ENCODE measurements at places on chromosomes 1 and 21. TPM values are rescaled to one million over a fixed set of nuclear protein-coding genes. Genes with fewer than 3 reads are reported as not detected.

Gene PRAMEF20
- not detected for total RNA-seq

- no peak overlapping the region for H3K27ac ChIP-seq
- H3K4me3 ChIP-seq, result peak overlapping the region; percentile 98
- no peak for DNase-seq
- no peaks in the 10 kb centered on the region for H3K27me3 ChIP-seq
- peaks cover 22% of the 10 kb centered on the region for H3K4me1 ChIP-seq
Observed at GRCh38 chr21:45542667-45543370, 579 bp upstream of the SLC19A1 start.

- DNase-seq, result no peak
- no peak overlapping the region for H3K27ac ChIP-seq
- H3K4me1 ChIP-seq, result peaks cover 12% of the 10 kb centered on the region
- no peaks in the 10 kb centered on the region for H3K36me3 ChIP-seq
Observed at GRCh38 chr1:224525411-224526040, 90.6 kb upstream of the CNIH3 start.

DNA sequence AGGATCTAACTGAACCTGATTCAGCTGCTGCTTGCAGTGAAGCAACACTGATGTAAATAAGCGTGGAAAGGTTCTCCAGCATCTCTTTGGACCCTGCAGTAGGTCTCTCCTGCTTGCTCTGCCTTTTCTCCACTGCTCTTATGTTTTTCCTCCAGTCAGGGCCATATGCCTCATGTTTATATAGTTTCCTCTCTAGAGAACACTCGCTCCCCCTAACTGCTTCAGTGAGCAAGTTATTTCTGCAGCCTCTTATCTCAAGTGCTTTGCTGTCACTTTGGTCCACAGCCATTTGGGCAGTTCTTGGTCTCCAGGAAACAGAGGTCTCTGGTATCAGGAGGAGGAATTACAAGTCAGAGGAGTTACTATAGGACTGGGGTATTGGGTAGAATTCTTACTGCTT lies 5.3 kb downstream of the PRUNE1 start:
- H3K27me3 ChIP-seq, result no peaks in the 10 kb centered on the region
- H3K4me3 ChIP-seq, result no peak overlapping the region
- H3K27ac ChIP-seq, result no peak overlapping the region
- no peak for DNase-seq

GRCh38 chr1:172089768-172090510 lies 248.6 kb downstream of the DNM3 start:
- DNase-seq, result peak; percentile 67
- H3K36me3 ChIP-seq, result no peaks in the 10 kb centered on the region
- H3K4me1 ChIP-seq, result peaks cover 35% of the 10 kb centered on the region

DNA sequence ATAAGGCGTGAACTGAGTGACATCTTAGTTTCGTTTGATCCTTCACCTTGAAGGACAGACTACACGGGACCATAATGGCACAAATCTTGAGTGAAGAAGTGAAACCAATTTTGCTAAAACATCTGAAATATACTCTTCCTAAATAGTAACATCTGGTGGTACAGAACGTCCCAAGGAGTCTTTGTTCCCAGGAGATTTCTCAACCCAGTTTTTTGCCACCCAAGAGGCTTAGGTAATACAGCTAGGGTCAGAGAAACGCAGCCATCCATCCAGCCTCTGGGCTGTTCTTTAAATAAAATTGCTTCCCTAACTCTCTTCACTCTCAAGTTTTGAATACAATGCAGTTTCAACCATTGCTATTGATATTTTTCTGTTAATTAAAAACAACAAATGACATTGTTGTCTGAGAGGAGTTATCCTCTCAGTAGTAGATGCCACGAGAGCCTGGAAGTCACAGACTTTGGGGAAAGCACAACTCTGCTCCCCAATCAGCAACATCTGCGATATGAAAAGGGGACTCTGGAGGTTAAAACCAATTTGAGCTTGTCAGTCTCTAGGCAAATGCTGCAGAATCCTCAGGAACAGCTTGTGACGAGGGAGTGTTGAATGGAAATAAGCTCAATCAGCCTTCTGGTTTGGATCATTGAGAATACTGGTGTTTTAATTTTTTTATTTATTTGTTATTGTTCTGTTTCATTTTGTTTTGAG lies 394.3 kb upstream of the ADGRL2 start:
- H3K4me1 ChIP-seq, result peaks cover 37% of the 10 kb centered on the region
- H3K27me3 ChIP-seq, result no peaks in the 10 kb centered on the region
- no peaks in the 10 kb centered on the region for H3K36me3 ChIP-seq
- no peak for DNase-seq
- no peak overlapping the region for H3K27ac ChIP-seq

DNA sequence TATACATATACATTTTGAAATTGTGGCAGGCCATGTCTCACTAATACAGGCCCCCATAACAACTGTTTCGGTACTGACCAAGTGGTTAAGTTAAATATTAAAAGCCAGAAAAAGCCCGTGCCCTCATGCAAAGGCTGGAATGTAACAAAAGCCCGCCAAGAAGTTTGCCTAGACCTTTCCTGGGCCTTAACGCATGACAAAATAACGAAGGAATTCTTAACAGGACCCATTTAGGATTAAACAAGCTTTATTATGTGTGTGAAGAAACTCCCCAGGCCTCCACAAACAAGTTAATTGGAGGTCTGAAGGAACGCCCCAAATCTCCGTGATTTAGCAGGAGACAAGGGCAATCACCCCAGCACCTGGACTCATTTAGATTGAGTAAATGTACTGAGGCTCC lies 42.4 kb downstream of the TNFSF4 start:
- H3K36me3 ChIP-seq, result peaks cover 4% of the 10 kb centered on the region
- H3K27me3 ChIP-seq, result no peaks in the 10 kb centered on the region
- peak overlapping the region; percentile 53 for H3K27ac ChIP-seq
- peak; percentile 73 for DNase-seq

- H3K27ac ChIP-seq, result no peak overlapping the region
- DNase-seq, result no peak
- peaks cover 35% of the 10 kb centered on the region for H3K4me1 ChIP-seq
- no peaks in the 10 kb centered on the region for H3K36me3 ChIP-seq
- no peak overlapping the region for H3K4me3 ChIP-seq
Observed at GRCh38 chr1:41483001-41483850, 1.3 kb downstream of the EDN2 start.

Gene ISG20L2
- total RNA-seq, result 23.7 TPM

Gene OPRD1
- 0.37 TPM for total RNA-seq

Gene FCRL1
- total RNA-seq, result not detected

All from neural progenitor cell (in vitro differentiated cells).